Activated gamma-delta T cell treated with Interleukin-2 at 50 U/mL for 16 hours (primary cell): ENCODE measurements at places on chromosomes 5 and 9.

- DNase-seq, result no peak
Measured at GRCh38 chr5:32504989-32505596, 60.6 kb upstream of the ZFR start.

DNA sequence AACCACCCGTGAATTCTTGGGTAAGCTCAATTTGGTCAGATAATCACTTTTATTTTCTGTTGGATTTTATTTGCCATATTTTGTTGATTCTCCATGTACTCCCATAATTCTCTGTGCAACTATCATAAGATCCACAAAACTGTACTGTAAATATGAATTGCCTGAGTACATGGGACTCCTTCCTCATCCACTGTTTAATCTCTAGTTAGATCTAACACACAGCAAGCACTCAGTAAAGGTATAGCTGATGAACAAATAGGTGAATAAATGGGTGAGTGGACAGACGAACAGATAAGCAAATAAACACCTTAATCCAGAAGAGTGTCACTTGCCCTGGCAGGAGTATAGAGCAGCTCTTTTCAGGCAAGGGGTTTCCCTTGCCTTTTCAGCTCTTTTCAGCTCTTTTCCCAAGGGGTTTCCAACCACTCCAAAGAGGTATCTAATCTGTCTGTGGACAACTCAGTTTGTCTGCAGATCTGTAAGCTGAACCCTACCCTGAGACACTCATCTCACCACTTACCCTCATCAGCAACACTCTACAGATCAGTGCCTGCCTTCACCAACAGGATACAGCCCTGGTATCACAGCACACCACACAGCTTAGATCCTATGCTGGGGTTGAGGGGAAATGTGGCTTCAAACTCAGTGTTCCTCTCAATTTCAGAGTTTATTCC lies 51.2 kb downstream of the SIL1 start:
- DNase-seq, result no peak

- no peak for DNase-seq
Measured at GRCh38 chr9:114693248-114693855, 11.4 kb upstream of the TEX48 start.

DNA sequence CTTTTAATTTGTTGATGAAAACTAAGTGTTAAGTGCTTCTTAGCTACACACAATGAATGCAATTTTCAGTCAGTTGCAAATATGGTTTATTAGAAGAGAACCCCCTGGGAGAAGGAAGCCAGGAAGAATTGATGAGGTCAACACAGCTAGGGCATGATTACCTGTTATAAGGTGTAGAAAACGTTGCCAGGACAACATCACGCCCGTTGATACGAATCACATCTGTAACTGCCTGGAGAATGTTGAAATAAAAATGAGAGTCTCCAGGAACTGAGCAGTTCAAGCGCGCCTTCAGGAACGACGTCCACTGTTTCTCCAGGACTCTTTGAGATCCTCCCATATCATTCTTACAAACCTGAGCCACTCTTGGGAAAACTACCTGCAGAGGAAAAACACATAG lies 88.0 kb downstream of the SEMA6A start:
- no peak for DNase-seq

GRCh38 chr5:92687821-92688722 lies 892.9 kb downstream of the NR2F1-AS1 start:
- no peak for DNase-seq

- no peak for DNase-seq
Measured at GRCh38 chr9:130996205-130996604, 12.8 kb upstream of the LAMC3 start.

DNA sequence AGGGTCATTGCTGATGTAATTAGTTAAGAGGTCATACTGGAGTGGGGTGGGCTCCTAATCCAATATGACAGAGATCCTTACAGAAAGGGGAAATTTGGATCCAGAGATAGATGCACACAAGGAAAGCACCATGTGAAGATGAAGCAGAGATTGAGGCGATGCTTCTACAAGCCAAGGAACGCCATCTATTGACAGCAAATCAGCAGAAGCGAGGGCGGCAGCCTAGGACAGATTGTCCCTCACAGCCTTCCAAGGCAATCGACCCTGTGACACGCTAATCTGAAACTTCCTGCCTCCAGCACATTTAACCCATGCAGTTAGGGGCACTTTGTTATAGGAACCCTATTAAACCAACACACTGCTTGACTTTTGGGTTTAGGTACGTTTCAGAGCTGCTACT lies 285.1 kb upstream of the DAP start:
- DNase-seq, result no peak

GRCh38 chr9:35909274-35909673 lies at the start of gene SPAAR:
TSS of gene SPAAR (plus strand) at chr9:35909490. CDS start at chr9:35910464, 974 bp downstream.
- no peak for DNase-seq

DNA sequence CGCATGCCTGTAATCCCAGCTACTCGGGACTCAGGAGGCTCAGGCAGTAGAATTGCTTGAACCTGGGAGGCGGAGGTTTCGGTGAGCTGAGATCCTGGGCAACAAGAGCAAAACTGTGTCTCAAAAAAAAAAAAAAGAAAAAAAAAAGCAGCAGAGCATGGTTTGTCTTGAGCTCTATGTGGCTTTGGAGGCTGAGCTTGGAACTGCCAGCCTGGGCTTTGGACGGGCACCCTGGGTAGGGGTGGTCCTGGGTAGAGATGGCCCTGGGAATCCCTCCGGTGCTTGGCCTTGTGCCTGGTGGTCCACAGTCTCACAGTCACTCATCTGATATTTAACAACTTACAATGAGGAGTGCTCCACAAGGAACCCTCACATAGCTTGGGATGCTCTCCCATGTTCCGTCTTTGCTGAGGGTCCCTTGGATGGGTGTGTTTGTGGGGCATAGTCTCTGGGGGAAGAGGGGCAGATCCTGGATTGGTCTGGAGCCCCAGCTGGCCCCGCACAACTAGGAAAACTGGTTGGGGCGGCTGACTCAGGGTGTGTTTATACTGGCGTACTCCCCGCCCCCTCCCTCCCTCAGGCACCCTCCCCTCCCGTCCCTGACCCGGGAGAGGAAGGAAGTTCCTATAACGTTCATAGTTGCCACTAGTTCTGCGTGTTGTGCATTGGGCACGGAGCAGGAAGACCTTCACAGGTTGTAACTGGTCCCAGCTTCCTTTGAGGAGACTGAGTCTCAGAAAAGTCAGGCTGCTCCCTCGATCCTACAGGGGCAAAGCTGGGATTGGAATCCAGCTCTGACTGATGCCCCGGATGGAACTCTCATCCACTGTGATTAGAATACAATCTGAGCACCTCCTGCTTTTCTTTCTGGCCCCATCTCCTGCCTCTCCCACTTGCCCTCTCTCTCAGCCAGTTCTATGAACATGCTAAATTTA lies 11.2 kb downstream of the IER5L start:
- no peak for DNase-seq

DNA sequence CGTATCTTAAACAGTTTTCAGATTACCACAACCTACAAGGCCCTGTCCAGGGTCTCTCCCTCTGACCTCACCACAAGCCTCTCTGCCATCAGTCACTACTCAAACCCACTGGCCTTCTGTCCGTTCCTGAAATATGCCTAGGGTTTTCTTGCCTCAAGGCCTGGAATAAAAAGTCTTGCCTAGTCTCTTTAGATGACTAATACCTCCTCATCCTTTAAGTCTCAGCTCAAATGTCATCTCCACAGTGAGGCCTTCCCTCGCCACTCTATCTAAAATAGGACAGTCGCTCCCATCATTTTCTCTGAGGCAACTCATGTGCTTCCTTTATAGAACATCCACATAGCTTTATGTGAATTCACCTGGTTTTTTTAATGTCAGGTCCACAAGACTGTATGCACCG lies 5.2 kb downstream of the DENND1A start:
- DNase-seq, result no peak

GRCh38 chr5:149389552-149390495 lies 10.7 kb upstream of the IL17B start:
- DNase-seq, result no peak

- DNase-seq, result no peak
Measured at GRCh38 chr5:2914981-2915484, 163.6 kb upstream of the IRX2 start.

DNA sequence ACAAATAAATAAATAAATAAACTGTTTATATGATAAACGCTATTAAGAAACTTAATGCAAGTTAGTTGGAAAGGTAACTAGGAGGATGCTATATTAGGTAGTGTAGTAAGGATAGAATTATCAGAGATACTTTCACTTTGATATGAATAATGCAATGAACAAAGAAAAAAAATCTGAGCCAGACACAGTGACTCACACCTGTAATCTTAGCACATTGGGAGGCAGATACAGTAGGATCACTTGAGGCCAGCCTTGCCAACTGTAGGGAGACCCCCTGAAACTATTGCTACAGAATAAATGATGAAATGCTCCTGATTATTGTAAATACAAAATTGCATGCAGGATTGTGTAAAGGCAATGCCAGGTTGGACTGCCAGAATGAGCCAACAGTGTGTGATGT lies 109.2 kb downstream of the ANXA2R start:
- no peak for DNase-seq

GRCh38 chr9:96057155-96057554 lies 181.7 kb downstream of the ERCC6L2 start:
- no peak for DNase-seq

- no peak for DNase-seq
Measured at GRCh38 chr9:34187891-34188240, 9.0 kb downstream of the UBAP1 start.

DNA sequence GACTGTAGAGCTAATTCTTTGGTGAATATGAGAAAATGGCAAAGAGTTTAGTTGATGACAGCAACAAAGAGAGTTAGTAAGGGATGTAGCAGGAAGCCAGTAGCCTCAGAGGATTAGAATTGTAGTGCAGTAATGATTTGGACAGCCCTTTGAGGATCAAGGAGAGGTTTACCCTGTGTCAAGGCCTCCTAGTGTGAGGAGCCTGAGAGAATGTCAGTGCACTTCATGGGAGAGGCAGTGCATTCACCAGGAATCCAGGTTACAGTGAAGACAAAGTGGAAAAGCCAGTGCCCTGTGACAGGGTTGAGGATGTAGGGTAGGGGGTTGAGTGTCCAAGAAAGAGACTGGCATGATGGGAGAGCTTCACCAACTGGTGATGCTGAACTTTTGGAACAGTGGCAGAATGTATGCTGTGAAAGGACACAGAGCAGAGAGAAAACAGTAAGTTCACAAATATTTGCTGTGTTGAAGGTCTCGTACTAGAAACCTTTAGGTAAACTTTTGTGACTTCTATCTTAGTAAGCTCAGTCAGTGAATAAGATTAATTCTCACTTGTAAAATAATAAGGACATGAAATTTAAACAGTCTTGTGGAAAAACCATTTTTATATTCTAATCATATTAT lies 27.3 kb downstream of the NLN start:
- DNase-seq, result no peak

DNA sequence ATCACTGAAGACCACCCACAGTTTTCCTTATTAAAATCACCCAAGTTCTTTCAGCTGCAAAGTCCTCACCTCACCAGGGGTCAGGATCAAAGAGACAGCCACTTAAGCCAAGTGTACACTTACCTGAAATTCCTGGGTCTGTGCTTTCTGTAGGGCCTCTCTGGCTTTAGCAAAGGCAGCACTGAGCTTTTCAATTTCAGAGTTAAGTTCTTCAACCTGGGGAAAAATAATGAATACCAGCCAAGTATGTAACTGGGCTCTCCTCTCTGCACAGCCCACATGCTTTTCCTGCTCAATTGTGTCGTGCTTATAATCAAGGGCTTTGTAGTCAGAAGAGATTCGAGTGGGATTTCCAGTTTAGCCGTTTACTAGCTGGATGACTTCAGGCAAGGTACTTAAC lies 55.1 kb downstream of the CDK5RAP2 start:
- no peak for DNase-seq

DNA sequence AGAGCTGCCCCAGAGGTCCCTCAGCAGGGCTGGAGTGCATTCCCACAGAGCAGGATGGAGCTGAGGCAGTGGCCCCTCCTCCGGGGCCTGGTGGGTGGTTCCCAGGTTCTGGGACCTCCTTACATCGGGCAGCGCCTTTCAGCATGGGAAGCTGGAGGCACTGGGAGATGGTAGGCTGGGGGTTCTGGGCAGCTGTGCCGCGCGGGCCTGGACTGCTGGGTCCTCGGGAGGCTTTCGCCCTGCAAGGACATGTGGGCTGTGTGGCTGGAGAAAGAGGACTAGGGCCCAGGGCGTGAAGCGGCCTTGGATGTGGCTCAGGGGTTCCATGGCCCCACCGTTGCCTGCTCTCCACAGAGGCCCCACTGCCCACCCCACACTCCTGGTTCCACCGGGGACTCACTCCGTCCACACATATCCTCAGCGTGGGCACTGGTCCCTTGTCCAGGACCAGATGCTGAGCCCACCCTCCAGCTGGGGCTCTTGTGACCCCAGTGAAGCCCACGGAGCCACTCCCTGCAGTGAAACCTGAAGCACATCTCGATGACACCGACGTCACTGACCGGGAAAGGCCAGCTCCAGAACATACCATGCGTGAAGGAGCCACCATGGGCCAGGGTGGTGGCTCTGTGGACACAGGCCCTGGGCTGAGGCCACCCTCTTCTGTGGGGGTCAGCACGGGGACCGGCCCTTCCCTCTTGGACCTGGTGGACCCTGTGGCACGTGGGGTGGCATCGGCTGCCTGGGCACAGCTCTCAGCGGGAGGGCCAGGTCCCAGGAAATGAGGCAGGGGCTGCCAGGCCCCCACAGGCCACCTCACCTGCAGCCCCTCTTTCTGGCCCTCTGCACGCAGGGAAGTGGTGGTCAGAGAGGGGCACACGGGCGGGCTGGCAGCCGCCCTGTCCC lies 31.5 kb upstream of the NKD2 start:
- no peak for DNase-seq

GRCh38 chr5:135327429-135328127 lies 71.5 kb downstream of the MACROH2A1 start:
- no peak for DNase-seq

DNA sequence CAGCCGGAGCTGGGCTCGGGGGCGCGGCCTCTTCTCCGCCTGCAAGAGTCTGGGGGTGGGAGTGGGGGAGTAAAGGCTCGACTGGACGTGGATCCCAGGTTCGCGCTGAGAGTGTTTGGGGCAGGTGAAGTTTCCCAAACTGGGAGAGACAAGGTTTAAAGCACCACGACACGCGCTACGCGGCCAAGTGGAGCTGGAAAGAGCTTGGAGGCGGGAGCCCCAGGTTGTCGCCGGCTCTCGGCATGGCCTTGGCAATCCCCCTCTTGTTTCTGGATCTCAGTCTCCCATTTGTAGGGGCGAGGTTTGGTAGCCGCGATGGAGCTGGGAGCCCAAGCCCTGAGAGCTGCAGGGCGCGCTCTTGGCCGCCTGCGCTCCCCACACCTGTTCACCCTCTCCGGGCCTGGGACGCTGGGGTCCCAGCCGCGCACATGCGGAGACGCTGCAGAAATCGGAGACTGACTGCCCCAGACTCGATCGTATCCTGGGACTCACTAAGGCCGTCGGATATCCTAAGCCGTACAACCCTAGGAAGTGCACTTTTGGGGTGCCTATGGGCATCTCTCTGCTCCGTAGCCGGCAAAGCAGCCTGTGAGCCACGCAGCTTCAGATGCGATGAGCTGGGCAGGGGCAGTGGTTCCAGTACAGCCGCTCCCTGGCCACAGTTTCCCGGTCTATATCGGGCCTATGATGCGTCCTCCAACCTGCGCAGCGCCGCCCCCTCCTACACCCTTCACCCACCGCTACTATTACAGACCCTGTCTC lies 937 bp downstream of the TMOD1 start:
- DNase-seq, result no peak

GRCh38 chr5:61504143-61504770 lies 172.2 kb downstream of the ZSWIM6 start:
- no peak for DNase-seq
